ENCODE measurements at places on chromosomes 16 and 17.

DNA sequence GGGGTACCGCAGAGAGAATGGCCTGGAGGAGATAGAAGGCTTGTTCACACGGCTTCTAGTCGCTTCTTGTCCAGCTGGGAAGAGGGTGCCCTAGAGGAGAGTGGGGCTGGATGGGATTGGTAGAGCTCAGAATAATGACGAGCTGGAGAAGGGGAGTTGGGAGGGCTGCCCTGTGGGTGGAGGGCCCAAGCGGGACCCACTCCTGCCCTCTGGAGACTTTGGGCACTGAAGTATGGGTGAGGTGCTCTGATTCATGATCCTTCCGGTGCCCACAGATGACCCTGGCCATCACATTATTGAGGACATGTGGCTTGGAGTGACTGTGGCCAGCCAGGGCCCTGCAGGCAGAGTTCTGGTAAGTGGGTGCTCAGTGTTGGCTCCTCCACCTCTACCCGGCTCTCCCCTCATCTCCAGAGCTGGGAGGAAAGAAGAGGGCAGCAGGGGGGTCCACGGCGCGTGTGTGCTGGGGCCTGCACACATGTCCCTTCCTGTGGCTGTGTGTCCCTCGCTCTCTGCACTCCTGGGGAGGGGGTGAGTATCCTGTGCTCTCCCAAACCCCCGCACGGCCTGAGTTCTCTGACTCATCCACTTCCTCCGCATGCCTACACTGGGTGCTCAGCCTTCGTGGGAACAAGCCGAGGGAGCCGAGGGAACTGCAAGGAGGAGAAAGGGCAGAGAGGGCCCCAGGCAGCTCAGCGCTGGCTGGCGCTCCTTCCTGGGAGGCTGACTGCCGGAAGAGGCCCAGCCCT, 8.5 kb downstream of the ITGA3 start:
- no peak for DNase-seq

DNA sequence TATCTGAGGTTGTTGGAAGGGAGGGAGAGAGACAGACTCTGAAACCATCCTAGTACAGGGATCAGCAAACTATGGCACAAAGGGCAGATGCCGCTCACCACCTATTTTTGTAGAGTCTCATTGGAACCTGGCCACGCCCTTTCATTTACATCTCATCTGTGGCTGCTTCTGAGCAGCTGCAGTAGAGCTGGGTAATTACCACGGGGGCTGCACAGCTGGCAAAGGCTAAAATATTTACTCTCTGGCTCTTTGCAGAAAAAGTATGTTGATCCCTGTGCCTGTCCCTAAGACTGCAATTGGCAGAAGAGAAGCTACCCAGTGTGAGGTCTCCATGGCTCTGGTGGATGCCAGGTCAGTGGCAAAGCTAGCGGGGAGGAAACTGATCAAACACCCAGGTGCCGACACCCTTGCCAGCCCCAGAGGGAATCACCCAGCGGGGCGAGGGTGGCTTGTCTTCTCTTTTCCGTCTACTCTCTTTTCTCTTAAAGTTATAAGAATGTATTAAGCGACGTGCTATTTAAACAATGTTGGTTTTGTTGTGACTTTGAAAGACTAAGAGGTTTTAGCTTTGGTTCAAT, 14.0 kb downstream of the CEP295NL start:
- no peak for DNase-seq

DNA sequence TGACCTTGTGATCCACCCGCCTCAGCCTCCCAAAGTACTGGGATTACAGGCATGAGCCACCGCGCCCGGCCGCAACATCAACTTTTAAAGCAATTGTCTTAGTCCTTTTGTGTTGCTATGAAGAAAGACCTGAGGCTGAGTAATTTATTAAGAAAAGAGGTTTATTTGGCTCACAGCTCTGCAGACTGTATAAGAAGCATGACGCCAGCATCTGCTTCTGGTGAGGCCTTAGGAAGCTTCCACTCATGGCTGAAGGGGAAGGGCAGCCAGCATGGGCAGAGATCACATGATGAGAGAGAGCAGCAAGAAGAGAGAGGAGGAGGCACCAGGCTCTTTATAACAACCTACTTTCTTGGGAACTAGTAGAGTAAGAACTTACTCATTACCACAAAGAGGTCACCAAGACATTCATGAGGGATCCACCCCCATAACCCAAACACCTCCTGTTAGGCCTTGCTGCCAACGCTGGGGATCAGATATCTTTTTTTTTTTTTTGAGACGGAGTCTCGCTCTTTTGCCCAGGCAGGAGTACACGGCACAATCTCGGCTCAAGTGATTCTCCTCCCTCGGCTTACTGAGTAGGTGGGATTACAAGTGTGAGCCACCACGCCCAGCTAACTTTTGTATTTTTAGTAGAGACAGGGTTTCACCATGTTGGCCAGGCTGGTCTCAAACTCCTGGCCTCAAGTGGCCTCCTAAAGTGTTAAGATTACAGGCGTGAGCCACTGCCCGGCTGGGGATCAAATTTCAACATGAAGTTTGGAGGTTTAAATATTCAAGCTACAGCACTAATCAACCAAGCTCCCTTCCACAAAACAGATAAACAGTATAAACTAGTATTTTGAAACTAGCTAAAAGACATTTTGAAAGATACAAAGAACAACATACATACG, 21.4 kb upstream of the GPT2 start:
- no peak for DNase-seq

DNA sequence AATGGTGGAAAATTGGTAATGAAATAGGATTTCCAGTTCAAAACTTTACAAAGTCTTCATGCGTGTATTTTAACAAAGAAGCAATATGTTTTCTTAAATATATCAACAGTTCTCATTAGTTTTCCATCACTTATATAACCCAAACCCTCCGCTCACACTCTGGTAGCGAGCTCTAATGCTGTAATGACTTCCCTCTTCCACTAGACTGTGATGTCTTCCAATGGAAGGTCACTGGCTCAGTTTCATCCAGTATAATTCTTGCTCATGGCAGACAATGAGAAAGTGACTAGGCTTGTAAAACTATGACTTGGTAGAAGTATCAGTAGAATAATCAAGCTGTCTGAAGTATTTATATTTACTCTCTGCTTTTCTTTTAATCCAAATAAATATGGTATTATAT, 32.8 kb downstream of the NETO2 start:
- DNase-seq: peak; percentile 1

DNA sequence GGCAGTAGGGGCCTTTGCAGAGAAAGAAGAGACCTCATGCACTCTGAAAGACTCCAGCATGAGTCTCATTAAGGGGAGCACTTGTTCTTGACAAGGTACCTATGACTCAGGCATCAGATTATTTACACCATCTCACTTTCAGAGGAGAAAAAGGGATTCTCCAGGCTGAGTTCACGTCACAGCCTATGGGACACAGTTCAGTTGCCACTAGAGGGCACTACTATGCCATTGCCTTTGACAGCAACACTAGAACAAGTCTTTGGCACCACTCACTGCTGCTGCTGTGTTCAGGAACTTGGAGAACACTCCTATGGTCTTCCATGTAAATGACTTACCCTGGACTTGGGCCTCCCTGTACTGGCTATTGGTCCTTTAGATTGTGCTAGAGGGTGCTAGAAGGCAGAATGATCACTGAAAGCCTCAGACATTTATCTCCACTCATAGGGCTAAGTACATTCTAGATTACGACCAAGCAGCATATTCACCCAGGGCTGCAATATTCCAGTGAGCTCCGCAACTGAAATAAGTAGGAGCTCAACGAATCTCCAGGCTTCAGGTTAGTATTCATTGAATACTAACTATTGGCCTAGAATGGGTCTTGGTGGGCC, 225.1 kb upstream of the CA10 start:
- peak; percentile 42 for DNase-seq

DNA sequence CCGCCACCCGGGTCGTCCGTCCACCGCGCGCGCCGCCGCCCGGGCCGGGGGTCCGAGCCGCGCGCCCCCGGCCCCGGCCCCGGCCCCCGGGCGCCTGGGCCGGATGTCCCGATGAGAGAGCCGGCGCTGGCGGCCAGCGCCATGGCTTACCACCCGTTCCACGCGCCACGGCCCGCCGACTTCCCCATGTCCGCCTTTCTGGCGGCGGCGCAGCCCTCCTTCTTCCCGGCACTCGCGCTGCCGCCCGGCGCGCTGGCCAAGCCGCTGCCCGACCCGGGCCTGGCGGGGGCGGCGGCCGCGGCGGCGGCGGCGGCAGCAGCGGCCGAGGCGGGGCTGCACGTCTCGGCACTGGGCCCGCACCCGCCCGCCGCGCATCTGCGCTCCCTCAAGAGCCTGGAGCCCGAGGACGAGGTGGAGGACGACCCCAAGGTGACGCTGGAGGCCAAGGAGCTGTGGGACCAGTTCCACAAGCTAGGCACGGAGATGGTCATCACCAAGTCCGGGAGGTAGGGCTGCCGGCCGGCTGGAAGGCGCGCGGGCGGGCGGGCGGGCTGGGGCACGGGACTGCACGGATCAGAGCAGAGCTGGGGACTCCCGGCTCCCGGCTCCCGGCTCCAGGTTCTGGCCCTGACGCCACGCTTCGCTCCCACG, 548 bp downstream of the TBX2 start:
- peak; percentile 61 for DNase-seq

- DNase-seq: no peak
These were observed 25.8 kb upstream of the ABCC3 start for GRCh38 chr17:50608700-50609379.

- DNase-seq: no peak
These were observed 430.7 kb downstream of the HS3ST3B1 start for GRCh38 chr17:14731591-14731990.

DNA sequence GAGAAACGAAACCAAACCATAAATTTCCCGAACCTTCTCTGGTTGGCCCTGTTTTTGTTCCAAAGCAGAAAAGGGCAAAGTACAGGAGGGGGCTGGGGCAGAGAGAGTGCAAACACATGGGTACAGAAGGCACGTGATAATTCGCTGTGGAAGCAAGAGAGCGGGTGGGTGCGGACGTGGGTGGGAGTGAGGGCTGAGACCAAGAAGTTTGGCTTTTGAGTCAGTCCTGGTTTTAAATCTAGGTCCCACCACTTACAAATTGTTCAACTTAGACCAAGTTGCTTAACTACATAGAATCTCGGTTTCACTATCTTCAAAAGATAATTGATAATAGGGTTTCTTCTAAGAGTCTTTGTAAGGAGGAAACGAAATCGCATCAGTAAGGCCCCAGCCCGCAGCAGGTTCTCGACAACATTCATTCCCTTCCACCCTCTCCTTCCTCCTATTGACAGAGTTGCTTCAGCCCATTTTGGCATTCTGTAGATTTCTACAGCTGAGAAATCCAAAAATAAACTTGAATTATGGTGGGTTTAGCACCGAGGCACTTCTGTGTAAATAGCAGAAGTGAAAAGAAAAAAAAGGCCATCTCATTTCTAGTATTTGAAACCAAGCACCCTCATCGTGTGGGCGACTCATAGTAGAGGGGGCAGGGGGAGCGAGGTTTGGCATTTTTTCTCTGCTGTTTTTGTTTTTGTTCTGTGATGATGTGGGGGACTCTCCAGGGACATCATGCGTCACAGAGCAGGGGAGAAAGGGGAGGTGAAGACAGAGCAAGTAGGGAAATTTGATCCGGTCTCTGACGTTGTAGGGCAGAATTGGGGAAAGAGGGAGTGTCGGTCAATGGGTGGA, 33.6 kb upstream of the CCR7 start:
- no peak for DNase-seq

DNA sequence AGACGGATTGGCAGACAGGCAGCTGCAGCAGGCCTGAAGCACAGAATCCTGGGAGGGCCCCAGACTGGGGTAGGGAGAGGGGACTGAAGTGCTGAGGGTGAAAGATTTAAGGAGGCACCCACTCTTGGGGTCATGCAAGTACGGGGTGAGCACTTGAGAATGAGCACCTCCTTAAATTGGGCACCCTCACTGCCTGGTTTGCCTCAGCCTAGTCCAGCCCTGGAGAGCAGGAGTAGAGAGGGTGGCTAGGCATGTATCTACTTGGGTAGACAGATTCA, 154.1 kb upstream of the CDC42EP4 start:
- no peak for DNase-seq

DNA sequence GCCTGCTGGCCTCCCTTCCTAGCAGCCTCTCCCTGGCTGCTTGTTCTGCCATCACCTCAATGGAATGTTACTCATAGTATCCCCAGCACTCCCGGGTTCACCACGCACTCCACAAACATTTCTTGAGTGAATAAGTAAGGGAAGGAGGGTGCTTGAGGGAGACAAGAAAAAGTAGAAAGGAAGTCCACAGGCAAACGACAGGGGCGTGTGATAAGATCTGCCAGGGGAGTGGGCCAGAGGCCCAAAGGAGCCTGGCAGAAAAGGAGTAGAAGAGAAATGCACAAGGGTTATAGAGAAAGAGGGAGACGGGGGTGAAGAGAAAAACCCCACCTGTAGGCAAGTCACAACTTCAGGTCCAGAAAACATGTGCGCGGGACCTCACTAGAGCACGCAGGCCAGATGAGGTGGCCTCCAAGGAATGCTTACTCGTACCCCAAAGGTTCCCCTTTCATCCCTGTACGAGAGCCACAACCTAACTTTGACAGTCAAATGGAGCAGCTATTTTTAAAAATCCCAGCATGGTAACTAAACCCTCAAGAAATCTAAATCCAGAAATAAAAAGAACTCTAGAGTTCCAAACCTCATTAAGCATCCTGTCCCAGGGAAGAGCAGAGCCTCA, 6.6 kb downstream of the ZDHHC7 start:
- DNase-seq: no peak

GRCh38 chr16:54034684-54035083, 251.9 kb downstream of the IRX3 start:
- DNase-seq: no peak

DNA sequence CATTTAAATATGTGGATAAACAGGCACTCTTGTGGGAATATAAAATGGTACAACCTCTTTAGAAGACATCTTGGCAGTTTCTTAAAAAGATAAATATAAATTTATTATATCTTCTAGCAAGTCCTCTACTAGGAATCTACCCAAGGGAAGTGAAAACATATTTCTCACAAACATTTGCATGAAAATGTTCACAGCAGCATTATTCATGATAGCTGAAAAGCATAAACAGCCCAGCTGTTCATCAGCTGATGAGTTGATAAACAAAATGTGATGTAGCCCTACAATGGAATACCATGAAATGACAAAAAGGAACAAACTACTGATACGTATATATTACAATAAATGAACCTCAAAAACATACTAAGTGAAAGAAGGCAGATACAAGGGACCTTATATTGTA, 12.0 kb downstream of the DGKE start:
- no peak for DNase-seq

- DNase-seq: no peak
These were observed 28.9 kb downstream of the WIPF2 start for GRCh38 chr17:40247926-40248495.

DNA sequence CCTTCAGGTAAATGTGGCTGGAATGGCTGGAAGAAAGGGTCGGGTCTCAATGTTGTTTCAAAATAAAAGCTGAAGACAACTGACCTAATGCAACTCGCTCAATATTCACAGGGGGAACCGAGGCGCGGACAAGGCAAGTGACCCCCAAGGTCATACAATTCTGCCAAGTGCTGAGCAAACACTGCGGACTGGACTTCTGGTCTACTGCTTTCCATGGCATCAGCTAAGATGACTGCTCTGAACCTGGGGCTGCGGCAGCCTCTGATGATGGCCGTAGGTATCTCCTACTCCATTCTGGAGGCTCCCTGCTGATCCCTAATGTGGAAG, 21.9 kb downstream of the CA4 start:
- DNase-seq: no peak

- DNase-seq: no peak
These were observed 12.5 kb downstream of the CARD14 start for GRCh38 chr17:80182118-80182844.

GRCh38 chr17:81151278-81151677, 14.0 kb upstream of the PVALEF start:
- DNase-seq: no peak
